ENCODE measurements at places on chromosomes 4 and X.

DNA sequence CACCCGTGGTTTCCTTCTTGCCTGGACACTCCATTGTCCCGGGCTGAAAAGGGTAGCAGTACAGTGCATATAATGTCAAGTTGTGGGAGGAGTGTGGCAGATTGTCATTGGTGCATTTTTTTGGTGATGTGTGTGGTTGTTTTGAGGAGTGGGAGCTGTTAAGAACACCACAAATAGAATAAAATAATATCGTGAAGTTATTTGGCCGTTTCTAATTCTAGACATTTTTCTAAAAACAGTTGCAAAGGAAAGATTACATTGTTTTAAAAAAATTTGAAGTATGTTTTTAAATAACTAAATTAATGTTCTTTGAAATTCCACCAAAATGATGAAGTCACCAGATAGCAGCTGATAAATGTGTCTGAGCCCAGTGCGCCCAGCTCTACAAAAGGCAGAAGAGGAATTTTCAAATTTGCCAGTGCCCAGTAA, 1.3 kb downstream of the PKD2 start:
- DNase-seq: no peak

GRCh38 chr4:120819805-120820437, 102.6 kb downstream of the PRDM5 start:
- no peak for DNase-seq

- no peak for DNase-seq
These were observed 233.3 kb upstream of the EDNRA start for GRCh38 chr4:147247579-147247978.

GRCh38 chr4:1564535-1565375, 119.4 kb downstream of the FAM53A start:
- no peak for DNase-seq

DNA sequence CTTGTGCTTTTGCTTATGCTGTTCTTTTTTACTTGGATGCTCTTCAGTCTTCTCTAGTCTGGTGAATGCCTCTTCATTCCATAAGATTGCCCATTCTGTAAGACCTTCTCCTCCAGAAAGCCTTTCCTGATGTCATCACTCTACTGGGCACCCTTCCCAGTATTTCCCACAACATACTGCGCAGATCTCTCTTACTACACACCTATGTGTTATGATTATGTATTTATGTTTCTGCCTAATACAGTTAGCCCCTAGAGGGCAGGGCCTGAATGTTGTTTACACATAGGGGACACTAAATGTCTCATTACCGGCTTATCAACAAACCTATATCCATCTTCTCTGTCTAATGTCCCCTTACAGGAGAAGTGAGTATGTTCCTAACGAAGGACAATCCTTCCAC, 21.1 kb downstream of the AIFM1 start:
- no peak for DNase-seq

DNA sequence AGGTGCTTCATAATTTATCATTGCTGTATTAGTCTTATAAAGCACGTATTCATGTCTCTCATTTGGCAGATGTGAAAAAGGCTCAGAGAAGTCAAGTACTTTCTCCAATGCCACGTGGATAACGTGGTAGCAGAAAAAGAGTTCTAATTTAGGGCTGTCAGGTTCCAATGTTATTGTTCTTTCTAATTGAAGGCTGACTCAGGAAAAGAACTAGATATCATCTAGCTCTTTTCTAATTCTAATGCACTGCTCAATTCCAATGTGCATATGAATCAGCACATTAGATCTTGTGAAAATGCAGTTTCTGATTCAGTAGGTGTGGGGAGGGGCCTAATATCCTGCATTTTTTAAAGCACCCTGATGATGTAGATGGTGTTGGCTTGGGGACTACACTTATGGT, 22.8 kb downstream of the AGA start:
- DNase-seq: no peak

DNA sequence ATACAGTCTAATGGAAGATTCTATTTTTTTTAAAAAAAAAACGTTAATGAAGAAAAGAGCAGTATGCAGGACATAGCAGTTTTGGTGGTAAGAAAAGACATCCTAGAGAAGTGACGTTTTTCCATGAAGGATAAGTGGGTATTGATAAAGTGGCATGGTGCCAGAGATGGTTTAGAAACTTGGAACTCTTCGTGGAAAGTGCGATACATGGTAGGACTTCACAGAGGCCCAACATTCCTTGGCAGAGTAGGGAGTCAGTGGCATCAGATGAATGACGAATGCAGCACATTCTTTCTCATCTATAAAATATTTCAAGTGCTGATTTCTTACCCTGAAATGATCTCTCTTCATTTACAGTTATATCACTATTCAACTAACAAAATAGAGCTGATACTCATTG, 298.7 kb downstream of the CCSER1 start:
- DNase-seq: no peak

GRCh38 chr4:136939781-136940180, 592.5 kb downstream of the PCDH18 start:
- DNase-seq: no peak

GRCh38 chr4:39305912-39306677, 60.1 kb downstream of the RFC1 start:
- no peak for DNase-seq

GRCh38 chr4:144820011-144820727, 174.2 kb downstream of the HHIP start:
- DNase-seq: no peak

DNA sequence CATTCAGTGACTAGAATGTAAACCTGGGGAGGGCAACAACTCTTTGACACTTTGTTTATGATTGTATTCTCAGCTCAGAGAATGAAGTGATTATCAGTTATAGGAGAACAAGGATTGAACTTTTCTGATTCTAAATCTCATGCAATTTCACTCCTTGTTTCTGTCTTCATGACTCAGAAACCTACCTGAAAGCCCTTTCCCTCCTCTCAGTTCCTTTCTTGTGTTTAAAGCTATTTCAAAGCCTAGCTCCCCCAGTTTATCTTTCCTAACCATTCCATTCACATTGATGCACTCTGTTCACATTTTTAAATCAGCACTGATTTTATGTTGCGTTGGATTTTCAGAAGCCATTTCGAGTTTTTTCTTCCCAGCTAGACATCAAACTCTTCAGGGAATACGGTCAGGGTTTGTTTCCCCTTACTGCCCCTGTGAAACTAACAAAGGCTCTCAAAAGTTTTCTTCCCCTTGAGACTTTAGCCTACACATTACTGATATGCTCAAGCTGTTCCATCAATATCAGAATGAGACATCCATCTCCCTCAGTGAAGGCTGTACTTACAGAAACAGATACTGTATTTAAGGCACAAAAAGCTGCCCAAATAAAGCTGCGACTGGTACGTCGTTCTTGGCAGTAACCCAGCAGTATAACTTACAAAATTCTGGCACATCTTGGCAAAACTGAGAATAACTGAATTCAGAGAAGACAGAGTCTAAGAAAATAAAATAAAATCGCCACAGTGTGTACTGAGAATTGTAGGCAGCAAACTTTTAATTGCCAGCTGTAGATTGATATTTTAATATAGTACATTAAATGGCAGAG, 31.0 kb downstream of the SRPX start:
- DNase-seq: no peak

DNA sequence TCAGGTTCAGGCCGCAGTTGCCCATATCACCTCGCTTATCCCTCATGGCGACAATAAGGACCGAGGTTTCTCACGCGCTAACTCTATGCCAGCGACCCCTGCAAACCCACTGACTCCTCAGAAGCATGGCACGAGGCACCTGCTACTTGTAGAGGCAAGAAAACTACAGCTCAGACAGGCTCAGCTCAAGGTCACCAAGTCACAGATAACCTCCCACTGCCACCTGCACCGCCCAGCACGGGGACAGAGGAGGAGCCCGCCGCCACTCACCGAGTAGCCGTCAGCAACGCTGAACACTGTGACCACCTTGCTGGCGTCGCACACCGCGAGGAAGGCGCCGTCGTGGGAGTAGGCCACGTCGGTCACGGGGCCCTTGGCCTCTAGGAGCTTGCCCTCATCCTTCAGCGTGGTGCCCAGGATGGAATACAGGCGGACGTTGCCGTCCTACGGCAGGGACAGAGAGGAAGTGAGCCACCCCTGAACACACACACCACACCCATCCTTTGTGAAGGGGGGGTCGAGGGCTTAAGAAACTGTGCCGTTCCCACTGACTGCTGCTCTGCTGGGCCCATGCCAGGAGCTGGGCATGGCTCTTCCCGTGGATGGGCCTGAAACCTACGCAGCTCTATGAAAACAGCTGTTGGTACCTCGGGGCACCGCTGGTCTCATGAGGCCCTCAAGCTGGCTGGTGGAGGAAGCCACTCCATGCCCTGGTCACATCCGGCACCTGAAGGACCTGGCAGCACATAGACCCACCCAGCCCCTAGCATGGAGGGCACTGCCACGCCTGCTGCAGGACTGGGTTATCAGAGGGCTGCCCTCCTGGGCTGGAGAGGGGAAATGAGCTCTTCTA, 38.9 kb downstream of the WDR1 start:
- no peak for DNase-seq

All from stimulated activated CD4-positive, alpha-beta T cell treated with anti-CD3 and anti-CD28 coated beads, TNF-alpha, amount 100 ng/mL, for 48 hours (primary cell).